ENCODE measurements at places on chromosomes 11 and 22. TPM values are rescaled to one million over a fixed set of nuclear protein-coding genes. Genes with fewer than 3 reads are reported as not detected.

OR8B3 gene
- not detected for total RNA-seq

SMTNL1 gene
- total RNA-seq, result not detected

PHETA2 gene
- 1.7 TPM for total RNA-seq

TREH gene
- total RNA-seq, result not detected

OR8D1 gene
- total RNA-seq, result not detected

DUSP8 gene
- 0.56 TPM for total RNA-seq

RAB36 gene
- total RNA-seq, result 4.7 TPM

MMP3 gene
- total RNA-seq, result 0.21 TPM

XKR3 gene
- total RNA-seq, result not detected

MAPK8IP1 gene
- total RNA-seq, result 5.4 TPM

CCDC15 gene
- total RNA-seq, result 2.5 TPM

CD6 gene
- total RNA-seq, result 0.19 TPM

VSIG2 gene
- total RNA-seq, result 0.63 TPM

RFPL2 gene
- total RNA-seq, result not detected

ADM2 gene
- 1.4 TPM for total RNA-seq

SESN3 gene
- 45.6 TPM for total RNA-seq

CASP5 gene
- not detected for total RNA-seq

MAPK8IP2 gene
- 0.65 TPM for total RNA-seq

BTBD18 gene
- not detected for total RNA-seq

FSHB gene
- not detected for total RNA-seq

ANGPTL5 gene
- total RNA-seq, result not detected

SERHL2 gene
- 5.8 TPM for total RNA-seq

IGSF22 gene
- total RNA-seq, result not detected

APOA4 gene
- total RNA-seq, result not detected

FAM111B gene
- 9.5 TPM for total RNA-seq

FGF3 gene
- not detected for total RNA-seq

SLC17A6 gene
- not detected for total RNA-seq

PCSK7 gene
- total RNA-seq, result 41.2 TPM

CLTCL1 gene
- 7.9 TPM for total RNA-seq

CECR2 gene
- not detected for total RNA-seq

GSTT2 gene
- not detected for total RNA-seq

TMEM191C gene
- total RNA-seq, result 1.5 TPM

TRIM51 gene
- not detected for total RNA-seq

SPA17 gene
- total RNA-seq, result 19.5 TPM

SMIM35 gene
- total RNA-seq, result not detected

C22orf31 gene
- not detected for total RNA-seq
